Thyroid gland (tissue), 4 donors: ENCODE measurements at places on chromosomes 5 and 9. TPM values are rescaled to one million over a fixed set of nuclear protein-coding genes. Genes with fewer than 3 reads are reported as not detected.

GRCh38 chr9:19424176-19424779 lies 15.5 kb downstream of the ACER2 start:
- DNase-seq = no peak

GRCh38 chr5:79754865-79755555 lies 65.4 kb downstream of the CMYA5 start:
- no peak for DNase-seq

DNA sequence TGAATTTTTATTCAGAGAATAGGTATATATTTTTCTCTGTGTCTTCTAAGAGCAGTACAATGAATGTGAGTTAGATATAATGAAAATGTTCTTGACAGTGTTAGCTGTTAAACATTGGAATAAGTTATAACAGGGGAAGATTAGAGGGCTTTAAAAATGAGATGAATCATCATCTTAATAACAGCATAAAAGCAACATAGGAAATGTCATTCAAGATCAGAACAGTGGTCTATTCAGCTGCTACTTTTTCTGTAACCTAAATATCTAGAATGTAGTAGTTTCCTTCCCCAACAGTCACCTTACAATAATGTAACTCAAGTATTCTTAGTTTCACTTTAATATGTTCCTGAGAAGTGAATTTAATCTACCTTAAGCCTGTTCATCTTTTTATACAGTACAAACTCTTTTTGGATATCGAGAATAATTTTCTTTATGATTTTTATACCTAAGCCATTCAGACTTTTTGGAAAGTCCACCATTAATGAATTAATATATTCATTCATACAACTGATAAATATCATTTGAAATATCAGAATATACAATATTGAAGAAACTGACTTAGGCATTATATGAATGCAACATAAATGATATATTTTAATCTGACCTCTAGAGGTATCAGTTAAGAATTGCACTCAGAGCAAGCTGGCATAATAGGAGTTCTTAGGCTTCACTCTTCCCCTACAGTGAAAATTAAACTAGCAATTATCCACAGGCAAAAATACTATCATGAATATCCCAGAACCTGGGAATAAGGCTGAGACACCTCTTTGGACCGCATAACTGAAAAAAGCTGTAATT lies 66.1 kb upstream of the EDIL3 start:
- no peak for DNase-seq

Gene FUBP3
- 81.5 TPM for total RNA-seq

Gene ACOT12
- not detected for total RNA-seq

- DNase-seq = no peak
Measured at GRCh38 chr5:10705747-10706146, 55.3 kb downstream of the DAP start.

DNA sequence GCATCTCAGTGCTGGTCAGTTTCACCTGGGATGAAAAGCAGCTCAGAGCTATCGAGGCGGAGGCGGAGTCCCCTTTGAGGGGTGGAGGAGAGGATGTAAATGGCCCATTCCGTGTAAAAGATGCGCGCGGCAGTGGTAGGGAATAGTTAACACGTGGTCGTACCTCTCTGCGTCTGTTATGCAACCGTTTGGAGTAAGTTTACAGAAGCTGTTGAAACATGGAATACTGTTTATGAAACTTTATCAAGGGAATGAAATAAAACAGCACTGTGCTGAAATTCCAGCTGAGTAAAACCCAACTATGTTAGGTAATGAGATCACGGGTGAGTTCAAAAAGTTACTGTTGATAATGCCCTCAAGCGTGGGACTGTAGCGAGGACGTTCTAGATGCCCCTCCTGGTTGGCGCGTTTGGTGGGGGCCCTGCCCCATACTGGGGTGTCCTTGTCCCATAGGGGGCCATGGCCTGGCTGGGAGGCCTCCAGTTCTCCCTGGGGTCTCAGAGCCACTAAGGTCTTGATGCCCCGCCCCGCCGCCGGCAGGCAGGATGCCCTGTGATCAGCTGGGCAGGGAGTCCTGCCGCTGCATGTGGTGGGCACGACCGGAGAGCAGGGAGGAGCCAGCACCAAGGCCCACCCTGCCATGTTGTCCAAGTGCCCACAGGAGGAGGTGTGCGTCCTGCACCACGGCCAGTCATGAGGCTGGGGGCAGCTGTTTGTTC lies 90.9 kb downstream of the COL5A1 start:
- no peak for DNase-seq

DNA sequence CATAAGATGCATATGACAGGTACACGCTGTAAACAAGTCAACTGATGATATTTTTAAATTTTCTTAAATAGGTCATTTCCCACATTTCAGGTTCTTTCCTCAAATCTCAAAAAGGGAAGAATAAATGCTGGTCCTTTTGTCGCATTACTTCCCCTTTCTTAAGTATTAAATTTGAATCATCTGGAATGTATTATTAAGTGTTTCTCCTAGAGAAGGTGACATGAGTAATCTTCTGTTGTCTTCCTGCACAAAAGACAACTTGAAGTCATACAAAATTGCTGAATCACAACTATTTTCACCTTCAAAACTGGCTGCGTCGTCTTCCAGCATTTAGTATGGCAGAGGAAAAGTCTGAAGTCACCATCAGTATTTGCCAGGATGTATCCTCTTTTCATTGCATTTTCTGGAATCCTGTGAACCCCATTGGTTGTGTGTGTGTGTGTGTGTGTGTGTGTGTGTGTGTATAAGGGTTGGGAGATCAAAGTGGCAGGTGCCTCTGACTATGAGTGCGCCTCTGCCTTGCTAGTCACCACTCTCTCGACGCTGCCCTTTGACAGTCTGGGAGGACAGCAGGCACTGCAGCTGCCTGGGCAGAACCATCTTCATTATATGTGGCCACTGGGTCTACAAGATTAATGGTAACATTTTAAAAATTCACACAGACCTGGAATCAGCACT lies 86.9 kb downstream of the MVB12B start:
- no peak for DNase-seq

DNA sequence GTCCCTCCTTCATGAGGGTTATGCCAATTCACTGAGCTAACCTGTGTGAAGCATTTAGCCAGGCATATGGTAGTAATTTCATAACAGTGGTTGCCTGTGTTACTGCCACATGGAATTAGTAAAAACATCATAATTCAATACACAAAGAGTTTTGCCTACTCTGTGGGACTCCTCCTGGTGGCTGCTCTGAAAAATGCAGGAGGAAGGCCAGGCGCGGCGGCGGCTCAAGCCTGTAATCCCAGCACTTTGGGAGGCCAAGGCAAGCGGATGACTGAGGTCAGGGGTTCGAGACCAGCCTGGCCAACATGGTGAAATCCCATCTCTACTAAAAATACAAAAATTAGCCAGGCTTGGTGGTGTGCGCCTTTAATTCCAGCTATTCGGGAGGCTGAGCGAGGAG lies 547.3 kb downstream of the CDK5RAP2 start:
- DNase-seq = no peak

DNA sequence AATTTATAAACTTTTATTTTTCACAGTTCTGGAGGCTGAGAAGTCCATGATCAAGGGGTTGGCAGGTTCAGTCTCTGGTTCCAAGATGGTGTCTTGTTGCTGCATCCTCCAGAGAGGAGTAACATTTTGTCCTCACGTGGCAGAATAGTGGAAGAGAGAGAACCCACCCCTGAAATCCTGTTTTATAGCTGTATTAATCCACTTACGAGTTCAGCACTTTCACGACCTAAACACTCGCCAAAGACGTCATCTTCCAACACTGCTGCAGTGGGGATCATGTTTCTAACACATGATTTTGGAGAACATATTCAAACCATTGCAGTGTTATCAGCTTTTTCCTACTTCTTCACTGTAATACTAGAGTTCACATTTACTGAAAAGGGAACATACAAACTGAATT lies 233.0 kb upstream of the ATP10B start:
- no peak for DNase-seq

Gene SOHLH1
- total RNA-seq = not detected

GRCh38 chr9:74497748-74498620 lies 849 bp downstream of the RORB start:
- peak; percentile 57 for DNase-seq

GRCh38 chr5:154377754-154378533 lies 67.9 kb upstream of the SAP30L start:
- no peak for DNase-seq

DNA sequence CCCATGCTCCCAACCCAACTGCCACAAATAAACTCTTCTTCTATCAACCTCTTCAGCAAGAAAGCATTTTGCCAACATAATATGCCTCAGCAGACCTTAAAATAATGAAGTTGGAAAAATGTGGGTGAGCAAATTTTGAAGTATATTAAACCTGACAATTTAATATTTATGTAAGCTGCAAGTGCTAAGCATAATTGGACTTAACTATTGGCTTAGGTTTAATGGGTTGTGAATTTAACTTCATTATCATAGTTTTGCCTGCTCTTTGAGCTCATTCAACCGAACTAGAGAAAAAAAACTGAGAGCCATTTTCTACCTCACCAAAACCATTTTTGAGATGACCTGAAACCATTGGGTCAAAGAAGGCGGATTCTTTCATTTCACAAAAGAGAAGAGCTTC lies 805.5 kb upstream of the DMAC1 start:
- DNase-seq = no peak

Gene GARIN3
- not detected for total RNA-seq

GRCh38 chr5:759111-759751 lies 25.3 kb downstream of the ZDHHC11B start:
- no peak for DNase-seq

Gene SLC45A2
- not detected for total RNA-seq

GRCh38 chr9:100160021-100160420 lies 61.0 kb downstream of the INVS start:
- DNase-seq = no peak

Gene ABCA1
- total RNA-seq = 27.3 TPM

DNA sequence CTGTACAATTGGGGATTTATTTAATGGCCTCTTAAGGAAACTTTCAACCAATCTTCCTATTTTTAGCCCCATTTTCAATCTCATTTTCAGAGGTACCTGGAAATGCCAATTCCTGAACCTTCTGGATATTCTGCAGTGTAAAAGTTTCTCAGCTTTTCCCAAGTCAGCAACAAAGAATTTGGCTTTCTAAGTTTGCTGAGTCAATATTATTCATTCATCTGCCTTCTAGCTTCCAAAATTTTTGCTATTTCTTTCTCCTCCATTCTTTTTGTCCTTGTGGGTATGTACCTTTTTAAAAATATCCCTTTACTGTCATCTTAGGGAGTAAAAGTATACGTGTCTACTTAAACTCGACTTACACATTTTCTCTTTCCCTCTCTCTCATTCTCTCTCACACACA lies 25.7 kb downstream of the CETN3 start:
- no peak for DNase-seq

Gene LHX3
- total RNA-seq = not detected

- DNase-seq = peak; percentile 21
Measured at GRCh38 chr9:76302947-76303550, 91.2 kb downstream of the RFK start.

Gene SHC3
- total RNA-seq = 0.40 TPM

DNA sequence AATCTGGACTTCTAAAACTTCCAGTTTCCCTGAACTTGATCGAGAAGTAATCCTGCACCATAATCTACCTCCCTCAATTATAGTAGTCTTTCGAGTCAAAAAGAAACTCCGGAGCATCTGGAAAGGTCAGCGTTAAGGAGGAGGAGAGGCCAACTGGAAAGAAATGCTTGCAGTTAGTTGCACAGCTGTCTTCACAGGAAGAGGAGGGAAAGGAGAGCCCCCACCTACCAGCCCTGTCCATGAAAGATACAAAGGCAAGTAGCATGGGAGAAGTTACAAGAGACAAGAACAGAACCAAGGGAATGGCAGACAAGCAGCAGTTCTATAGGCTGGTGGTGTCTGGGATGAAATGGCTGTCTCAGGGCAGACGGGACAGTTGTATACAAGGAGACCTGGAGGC lies 170.6 kb downstream of the RAB3C start:
- no peak for DNase-seq

Gene BTNL8
- 0.89 TPM for total RNA-seq

DNA sequence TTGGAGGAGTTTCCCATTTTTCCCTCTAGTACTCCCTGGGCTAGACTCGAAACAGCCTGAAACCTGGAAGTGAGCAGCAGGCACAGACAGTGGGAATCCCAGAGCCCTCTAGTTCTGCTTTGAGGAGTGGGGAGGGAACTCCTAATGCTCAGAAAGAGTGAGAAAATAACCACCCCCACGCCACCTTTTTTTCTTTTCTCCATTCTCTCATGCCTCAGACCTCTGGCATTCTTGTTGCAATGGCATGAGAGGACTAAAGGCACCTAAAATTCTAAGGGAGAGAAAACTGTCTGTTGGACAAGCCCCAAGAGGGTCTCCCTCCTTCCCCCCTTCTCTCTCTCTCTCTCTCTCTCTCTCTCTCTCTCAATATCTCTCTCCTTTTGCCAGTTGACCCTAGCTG lies 15.1 kb upstream of the IRF1 start:
- no peak for DNase-seq

Gene ADAMTS19
- total RNA-seq = not detected

DNA sequence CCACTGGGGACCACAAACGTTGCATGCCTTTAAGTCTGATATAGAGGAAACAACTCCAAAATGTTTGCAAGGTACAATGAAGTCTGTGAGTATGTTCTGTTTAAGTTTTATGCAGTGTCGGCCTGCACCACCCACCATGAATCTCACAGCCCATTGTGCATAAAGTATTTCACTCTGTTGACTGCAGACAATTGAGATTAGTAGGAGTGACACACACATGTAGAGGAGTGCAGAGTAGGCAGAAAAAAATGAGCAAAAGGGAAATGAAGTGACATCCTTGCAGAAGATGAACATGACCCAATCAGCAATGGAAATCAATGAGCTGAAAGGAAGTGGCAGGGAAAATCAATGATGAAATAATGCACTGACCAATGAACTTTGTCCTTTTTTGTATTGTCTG lies 315.6 kb upstream of the PTPRD start:
- DNase-seq = no peak
